Suppressor macrophage treated with lipopolysaccharide for 1 hour (primary cell): ENCODE measurements at places on chromosomes 6 and 20.

GRCh38 chr20:4681401-4681800, 40.3 kb upstream of the PRND start:
- DNase-seq = no peak

DNA sequence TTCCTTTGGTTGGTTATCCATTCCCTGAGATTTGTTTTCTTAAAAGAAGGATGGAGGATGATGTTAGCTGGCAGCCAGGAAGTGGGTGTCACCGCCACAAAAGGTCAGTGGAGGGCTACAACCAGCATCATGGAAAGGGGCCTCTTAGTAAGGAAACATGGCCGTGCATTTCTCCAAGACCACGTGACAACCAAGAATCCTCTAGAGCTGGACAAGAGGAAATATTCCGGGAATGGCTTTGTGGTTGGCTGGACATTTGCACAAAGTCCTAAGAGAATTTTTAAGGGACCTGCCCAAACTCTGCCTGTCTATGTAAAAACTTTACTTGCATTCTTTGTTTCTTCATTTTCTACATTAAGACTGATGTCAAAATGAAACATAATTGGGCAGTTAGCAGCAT, 399.9 kb upstream of the MARCKS start:
- DNase-seq = no peak

DNA sequence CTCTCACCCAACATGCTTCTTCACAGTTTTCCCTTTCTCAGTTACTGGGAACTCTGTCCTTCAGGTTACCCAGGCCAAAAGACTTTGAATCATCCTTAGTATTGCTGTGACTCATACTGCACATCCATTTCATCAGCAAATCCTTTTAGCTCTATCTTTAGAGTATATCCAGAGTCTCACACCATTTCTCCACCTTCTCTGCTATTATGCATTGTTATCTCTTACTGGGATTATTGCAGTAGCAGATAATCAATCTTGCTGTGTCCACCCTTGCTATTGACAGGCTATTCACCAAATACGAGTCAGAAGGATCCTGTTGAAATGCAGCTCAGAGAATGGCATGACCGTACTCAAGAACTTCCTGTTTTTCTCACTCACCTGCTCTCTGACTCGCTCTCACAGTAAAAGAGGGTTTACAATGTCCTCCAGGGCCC, 57.3 kb downstream of the BCKDHB start:
- peak; percentile 58 for DNase-seq

GRCh38 chr6:167129562-167129961, 6.7 kb downstream of the CCR6 start:
- no peak for DNase-seq

DNA sequence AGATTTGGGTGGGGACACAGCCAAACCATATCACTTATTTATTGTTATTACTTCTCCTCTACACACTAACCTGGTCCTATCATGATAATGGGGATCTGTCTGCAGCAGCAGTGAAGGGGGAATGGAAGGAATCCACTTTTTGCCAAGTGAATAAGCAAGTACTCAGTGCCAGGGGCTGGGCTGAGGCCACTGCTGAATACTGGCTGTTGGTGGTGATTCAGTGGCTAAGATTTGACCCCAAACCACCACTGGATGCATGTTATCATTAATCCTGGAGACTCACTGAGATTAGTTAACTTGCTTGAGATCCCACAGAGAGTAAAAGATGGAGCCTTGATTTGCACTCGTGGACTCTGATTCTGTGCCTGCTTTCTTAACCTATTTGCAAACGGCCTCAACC, 127.7 kb downstream of the TSHZ2 start:
- no peak for DNase-seq

- peak; percentile 61 for DNase-seq
These were observed 24.7 kb downstream of the C20orf203 start for GRCh38 chr20:32648761-32649650.

DNA sequence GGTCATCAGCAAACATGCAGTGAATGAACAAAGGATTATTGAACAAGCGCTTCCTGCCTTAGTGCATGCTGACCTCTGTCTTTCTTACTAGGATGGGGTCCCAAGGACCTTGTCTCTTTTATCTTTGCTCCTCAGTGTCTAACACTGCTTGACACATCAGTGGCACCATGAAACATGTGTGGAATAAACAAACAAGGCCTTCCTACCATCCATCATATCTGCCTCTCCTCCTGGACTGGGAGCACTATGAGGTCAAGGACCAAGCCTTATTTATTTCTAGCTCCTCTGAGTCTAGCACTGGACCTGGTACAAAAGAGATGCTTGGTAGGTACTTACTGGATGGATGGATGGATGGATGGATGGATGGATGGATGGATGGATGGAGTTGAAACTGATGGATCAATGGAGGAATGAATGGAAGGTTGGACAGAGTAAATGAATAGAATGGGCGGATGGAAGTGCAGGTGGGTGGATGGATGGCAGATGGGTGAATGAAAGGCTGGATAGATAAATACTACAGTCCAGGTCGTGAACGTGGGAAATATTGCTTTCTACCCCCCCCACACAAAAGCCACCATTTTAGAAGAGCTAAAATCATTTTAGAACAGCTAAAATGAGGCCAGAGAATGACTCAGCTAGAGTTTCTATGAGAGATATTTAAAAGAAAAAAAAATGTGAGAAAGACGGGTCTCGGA, 104.1 kb upstream of the PTPN1 start:
- no peak for DNase-seq

GRCh38 chr20:24032400-24032898, 43.9 kb upstream of the GGTLC1 start:
- peak; percentile 15 for DNase-seq

- DNase-seq = no peak
These were observed 437.3 kb downstream of the DHX35 start for GRCh38 chr20:39399463-39399862.

GRCh38 chr6:132830334-132830751, 16.0 kb downstream of the RPS12 start:
- DNase-seq = no peak

DNA sequence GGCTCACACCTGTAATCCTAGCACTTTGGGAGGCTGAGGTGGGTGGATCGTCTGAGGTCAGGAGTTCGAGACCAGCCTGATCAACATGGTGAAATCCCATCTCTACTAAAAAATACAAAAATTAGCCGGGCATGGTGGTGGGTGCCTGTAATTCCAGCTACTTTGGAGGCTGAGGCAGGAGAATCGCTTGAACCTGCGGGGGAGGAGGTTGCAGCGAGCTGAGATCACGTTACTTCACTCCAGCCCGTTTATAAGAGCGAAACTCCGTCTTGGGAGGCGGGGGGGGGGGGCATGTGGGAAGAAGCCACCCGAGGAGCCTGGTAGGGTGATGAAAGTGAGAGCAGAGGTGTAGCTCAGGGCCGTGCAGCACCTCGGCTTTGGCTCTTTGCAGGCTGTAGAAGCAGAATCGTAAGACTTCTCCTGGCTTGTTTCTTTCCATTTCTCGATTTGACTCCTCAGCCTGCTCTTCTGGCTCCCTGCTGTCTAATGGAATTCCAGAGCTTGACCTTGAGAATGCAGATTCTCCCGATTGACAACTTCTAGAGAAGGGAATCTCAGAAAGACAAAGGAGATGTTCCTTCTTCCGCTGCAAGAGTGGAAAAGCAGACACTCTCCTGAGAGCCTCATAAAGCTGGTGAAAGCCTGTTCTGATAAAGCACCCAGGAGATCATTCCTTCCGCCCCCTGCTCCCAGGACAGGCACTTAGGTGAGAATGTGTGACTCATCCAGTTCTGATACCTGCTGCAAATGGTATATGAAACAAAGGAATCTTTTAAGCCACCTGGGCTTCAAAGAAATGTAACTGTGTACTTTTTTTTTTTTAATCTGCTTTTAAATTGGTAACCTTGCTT, 26.0 kb upstream of the PPP1R16B start:
- DNase-seq = no peak

GRCh38 chr20:11849976-11850670, 67.6 kb upstream of the BTBD3 start:
- DNase-seq = peak; percentile 17

DNA sequence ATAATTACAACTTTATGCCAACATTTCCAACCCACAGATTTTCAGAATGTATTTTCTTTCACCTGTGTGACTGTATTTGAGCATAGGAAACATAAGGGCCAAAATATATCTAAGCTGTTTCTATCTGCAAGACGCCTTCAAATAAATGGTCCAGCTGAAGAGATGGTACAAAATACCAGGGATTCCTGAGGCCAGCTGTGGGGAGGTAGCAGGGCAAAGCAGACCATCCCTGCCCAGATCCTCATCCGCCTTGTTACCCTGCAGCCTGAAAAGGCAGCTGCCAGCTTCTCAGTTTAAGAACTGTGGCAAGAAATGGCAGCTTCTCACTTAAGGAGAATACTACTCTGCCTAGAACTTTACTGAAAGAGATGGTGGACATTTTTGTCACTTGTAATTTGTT, 143.3 kb downstream of the KHDC1L start:
- no peak for DNase-seq

DNA sequence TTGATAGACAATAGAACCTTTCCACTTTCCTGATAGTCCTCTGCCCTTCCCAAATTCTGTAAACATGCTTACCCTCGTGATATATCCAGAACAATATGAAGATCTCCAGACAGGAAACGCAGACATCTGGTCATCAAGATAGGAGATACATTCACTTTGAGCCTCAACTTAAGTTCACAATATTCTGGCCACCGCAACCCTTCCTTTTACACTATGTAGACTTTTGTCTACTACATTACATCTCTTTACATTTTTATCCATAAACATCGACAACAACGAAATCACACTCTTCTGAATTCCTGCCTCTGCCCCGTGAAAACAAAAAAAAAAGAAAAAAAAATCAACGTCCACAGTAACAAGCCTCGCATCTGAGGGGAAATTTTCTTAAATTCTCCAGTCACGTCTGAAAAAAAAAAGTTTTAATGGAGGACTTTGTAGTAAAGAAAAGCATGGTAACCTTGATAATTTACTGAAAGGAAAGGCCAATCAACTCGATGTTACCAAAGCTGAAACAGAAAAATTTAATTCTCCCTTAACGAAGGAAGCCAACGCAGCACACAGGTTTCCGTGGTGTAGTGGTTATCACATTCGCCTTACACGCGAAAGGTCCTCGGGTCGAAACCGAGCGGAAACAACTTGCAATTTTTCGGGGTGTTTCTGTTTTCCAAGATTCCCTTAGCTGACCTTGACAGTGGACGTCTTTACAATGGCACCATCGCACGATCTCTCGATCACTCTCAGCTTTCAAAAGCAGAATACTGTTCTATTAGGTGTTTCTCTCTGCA, 21.8 kb downstream of the POM121L2 start:
- no peak for DNase-seq

DNA sequence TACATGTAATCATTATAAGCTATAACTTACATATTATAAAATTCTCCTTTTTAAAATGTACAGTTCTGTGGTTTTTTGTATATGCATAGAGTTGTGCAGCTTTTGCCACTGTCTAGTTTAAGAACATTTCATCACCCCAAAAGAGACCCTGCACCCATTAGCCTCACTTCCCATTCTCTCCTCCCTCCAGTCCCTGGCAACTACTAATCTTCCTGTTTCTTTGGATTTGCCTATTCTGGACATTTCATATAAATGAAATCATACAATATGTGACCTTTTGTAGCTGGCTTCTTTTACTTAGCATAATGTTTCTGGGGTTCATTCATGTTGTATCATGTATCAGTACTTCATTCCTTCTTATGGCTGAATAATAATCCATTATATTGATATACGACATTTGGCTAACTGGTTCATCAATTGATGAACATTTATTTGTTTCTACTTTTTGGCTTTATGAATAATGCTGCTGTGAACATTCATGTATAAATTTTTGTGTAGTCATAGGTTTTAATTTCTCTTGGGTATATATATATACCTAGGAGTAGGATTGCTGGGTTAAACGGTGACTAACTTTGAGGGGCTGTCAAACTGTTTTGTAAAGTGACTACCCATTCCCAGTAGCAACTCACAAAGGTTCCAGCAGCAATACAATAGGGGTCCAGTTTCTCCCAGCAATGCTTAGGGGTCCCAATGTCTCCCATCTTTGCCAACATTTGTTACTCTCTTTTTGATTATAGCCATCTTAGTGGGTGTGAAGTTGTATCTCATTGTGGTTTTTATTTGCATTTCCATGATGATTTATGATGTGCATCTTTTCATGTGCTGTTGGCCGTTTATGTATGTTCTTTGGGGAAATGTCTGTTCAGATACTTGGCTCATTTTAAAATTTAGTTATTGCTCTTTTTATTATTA, 10.7 kb downstream of the PTPRA start:
- DNase-seq = peak; percentile 41
